ENCODE measurements at places on chromosomes 11 and 22.

GRCh38 chr11:126655807-126656128 is 300.3 kb downstream of the ST3GAL4 start:
- no peak for DNase-seq

DNA sequence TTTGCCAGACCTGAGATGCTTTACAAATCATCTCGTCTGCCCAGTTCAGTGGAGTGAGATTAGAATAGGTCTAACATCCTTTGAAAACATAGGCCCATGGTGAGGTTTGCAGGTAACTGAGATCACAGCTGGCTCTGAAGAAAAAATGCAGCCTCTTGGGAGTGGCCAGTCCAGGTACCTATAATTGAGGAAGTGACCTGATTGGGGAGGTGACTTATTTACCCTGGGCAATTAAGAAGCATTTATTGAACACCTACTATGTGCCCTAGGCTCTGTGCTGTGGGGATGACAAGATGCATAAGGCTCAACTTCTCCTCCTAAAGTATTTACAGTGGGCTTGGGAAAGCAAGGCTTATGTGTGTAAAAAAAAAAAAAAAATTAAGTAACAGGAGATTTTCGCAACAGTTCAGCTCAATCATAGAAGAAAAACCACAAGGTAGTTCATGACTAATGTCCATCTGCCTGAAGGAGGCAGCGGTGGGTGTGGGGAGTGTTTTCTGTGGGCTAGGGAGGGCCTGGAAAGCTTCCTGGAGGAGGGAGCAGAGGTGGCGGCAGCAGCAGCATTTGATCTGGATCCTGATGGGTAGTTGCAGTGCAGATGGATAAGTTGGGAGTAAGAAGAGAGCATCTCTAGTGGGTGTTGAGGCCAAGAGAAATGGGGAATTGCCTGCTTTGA is 16.1 kb downstream of the MICAL2 start:
- no peak for DNase-seq

- no peak for DNase-seq
These were observed 210.0 kb downstream of the KIRREL3 start for GRCh38 chr11:126790550-126791081.

GRCh38 chr22:46547883-46548244 is 10.4 kb upstream of the CELSR1 start:
- DNase-seq: no peak

DNA sequence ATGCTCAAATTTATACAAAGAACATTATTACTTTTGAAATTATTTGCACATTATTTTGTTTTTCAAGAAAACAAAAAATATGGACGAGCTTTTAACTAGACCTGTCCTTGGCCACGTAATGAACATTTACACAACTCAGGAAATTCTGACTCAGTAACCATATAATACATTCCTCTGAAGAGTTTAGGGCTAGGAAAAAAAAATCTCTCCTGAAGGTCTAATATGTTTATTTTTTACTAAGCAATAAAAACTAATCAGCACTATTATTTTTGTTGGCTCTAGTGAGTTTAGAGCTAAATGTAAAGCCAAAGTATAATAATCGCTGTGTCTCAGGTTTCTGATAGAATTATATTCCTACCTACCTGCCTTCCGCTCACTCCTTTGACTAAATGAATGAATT is 187.5 kb downstream of the SWAP70 start:
- DNase-seq: no peak

DNA sequence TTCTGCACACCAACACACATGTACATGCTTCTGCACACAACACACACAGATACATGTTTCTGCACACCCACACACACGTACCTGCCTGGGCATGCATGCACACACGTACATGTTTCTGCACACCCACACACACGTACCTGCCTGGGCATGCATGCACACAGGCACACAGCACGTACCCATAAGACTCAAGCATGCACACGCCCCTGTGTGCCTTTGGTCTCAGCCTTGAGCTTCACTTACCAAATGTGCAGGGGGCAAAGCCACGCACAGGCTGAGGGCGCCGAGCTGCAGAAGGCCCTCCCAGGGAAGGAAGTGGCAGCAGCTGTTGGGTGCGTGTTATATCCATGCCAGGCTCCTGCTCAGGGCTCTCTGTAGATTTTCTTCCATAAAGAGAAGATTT is 34.7 kb upstream of the SMIM38 start:
- DNase-seq: no peak

DNA sequence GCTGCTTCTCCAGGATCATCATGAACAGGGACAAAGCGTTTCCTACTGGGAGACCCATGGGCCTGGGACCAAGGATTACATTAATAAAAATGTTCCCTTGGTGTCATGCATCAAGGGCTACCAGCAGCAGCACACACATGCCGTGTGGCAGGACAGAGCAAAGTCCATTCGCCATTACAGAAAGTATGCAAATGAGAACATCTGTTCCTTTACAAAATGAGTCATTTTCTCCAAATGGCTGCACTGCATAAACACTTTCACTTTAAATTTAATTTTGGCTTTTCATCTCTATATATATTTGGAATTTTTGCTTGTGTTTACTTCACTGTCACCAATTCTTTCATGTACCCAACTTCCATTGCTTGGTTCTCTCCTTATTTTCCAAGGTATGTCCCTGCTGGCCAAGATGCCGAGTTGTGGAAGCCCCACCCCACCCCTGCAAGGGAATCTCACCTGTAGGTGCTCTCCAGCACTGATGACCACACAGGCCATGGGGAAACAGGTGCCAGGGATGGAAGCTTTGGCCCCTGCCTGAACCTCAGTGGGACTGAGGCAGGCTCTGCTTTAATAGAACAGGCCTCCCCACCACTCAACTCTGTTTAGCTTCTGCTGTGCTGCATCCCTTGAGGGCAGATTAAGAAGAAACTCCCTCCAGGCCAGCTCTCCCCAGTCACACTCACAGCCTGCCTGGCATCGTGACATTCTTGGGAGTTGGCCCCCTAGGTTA is 15.6 kb upstream of the GNAZ start:
- DNase-seq: no peak

- no peak for DNase-seq
These were observed 108.1 kb downstream of the MORC2 start for GRCh38 chr22:30860176-30861105.

DNA sequence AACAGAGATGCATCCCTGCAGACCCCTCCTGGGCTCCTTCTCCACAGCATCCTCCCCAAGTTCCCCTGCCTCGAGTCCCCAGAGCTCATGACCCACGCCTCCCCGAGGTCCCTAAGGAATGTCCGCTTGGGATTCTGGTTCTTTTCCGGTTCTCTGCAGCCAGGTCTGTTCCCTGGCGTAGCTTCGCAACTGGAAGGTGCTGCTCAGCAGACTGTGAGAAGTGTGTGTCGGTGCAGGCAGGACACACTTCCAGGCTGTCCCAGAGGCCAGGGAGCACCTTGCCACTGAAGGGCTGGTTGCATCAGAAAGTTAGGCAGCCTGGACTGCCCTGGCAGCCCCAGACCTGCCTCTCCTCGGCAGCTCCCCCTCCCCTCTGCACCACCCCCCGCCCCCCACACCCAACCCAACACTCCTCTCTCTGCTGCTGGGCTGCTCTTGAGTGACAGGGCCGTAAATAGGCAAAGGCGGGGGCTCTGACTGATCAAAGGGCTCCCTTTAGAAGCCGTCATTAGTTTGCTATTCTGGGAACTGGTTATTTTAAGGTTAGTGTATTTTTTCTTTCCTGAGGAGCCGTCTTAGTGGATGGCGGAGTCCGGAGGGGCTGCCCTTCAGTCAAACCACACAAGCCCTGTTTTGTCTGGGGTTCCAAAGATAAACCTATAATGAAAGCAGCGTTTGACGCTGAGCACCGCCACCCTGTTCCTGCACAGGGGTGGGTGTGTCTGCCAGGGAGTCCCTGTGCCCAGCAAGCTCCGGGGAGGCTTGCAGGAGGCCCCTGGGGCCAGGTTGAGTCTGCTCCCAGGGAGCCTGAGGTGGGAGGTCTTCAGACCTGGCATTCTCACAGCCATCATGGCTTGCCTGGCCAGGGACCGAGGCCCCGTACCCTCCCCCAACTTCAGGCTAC is 88.6 kb upstream of the KCNQ1OT1 start:
- no peak for DNase-seq

GRCh38 chr11:3735827-3736226 is 61.5 kb downstream of the NUP98 start:
- DNase-seq: no peak

GRCh38 chr11:15765530-15765929 is 590.8 kb downstream of the SOX6 start:
- no peak for DNase-seq

- DNase-seq: no peak
These were observed 16.2 kb upstream of the ESAM start for GRCh38 chr11:124778281-124778680.

- DNase-seq: no peak
These were observed 49.8 kb downstream of the OSBPL5 start for GRCh38 chr11:3115321-3115720.

- DNase-seq: no peak
These were observed 462.4 kb upstream of the LRRC4C start for GRCh38 chr11:41921746-41922390.

- DNase-seq: no peak
These were observed 133.2 kb downstream of the APOL5 start for GRCh38 chr22:35850831-35851230.

- peak; percentile 42 for DNase-seq
These were observed 569 bp downstream of the FAM76B start for GRCh38 chr11:95788921-95789505.

DNA sequence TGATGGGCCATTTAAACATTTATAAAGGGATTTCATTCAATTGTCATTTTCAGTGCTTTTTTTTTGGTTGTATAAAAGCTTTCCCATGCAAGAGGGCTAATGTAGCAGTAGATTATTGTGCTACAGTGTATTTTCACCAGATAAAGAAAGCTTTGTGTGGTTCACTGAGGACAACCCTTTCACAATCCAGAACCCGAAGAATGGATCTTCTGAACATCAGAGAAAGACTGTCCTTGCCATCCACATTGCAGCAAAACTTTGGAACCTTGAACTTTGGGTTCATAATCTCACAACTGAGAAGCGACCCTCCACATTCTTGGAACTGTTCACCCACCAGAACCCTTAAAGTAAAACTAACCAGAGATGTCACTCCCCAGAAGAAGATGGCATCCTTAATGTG is 9.3 kb downstream of the APOBEC3H start:
- no peak for DNase-seq

DNA sequence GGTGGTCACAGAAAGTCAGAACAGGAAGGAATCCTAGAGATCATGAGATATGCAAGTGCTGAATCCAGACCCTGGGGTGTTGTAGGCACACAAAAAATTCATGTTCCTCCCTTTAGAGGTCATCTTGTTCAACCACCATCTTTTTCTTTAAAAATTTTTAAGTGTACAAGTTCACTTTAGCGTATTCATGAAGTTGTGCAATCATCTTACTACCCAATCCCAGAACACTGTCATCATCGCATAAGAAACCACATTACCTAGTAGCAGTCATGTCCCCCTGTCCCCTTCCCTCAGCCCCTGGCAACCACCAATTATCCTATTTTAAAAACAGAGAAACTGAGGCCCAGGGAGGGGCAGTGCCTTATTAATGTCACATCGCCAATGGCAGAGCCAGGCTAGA is 20.3 kb upstream of the WNT11 start:
- no peak for DNase-seq

DNA sequence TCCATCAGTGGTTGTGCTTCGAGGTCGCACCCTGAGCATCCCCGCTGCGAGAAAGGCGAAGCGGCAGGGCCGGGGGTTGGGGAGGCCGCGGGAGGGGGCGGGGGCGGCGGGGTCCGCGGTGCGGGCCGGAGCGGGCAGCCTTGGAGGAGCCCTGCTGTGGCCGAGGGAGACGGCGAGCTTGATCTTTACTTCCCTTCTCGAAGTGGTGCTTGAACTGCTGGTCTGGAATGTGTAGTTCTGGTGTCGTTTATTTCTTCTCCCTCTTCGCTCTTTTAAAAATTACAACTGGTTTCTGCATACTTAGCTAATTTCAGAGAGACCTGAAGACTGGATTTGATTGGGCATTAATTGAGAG is 1.1 kb downstream of the APLP2 start:
- DNase-seq: no peak

DNA sequence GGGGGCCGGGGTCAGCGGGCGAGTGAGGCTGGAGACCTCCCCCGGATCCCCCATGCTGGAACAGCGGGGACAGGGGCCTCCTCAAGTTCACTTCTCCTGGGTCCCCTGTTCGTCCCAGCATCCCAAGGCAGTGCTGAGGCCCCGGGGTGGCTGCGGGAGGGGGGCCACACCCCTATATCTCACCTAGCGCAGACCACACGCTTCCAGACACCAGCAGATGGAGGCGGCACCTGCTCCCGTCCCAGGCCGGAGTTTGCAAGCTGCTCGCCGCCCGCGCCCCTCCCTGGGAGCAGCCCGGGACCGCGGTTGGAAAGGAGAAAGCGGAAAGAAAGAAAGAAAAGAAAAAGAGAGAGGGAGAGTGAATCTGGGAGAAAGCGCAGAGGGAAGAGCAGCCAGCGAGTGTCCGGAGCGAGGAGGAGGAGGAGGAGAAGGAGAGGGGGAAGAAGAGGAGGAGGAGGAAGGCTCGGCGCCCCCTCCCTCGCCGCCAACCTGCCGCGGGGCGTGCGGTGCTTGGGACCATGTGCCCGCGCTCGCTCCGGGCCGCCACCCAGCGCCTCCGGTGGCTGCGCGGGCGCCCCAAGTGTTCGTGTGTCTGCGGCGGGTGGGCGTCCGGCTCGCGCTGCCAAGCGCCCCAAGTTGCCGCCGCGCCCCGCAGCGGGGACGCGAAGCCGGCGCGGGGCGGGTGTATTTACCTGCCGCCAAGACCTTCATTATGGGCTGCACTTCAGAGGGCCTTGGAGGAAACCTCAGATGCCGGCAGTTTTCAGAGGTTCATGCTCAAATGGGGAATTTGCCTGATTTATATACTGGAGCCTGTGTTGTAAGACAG is at the start of gene LIF:
Gene LIF, minus strand, starts transcription at position 775 of the 829 bp plus-strand sequence. Its CDS starts 64 bp downstream, at position 711.
- peak; percentile 23 for DNase-seq

GRCh38 chr11:57341250-57341808 is 3.2 kb downstream of the P2RX3 start:
- no peak for DNase-seq

DNA sequence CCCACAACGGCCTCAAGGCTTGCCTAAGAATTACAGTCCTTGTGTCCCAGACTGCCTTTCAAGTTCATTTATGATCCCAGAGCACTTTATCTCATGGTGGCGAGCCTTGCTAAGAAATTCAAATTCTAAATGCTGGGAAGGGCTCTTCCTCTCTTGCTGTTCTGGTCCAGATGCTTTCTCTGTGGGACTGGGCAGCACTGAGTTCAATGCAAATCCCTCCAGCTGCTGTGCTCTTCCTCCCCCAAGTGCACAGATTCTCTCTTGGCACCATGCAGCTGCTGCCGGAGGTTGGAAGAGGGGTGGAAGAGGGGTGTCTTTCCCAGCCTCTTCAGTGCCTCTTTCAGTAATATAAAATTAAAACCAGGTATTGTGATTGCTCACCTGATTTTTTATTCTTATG is 828.0 kb downstream of the DLG2 start:
- DNase-seq: no peak

All from naive B cell (primary cell).